ENCODE measurements at places on chromosomes 5 and 9.

DNA sequence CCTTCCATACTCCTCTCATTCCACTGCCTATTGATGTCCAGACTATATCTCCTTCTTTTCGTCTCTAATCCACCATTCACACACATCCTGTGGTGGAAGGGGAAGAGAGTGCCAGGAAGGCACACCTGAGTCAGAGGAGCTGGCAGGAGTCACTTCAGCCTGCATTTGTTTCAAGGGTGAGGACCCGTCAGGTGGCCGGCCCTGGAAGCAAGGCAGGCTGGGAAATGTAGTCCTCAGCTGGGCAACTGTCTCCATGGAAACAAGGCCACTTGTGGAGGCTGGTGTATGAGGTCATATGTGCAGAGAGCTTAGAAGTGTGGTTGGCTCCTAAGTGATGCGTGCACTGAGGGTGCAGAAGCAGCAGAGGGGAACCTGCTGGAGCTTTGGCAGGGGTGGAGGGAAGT is 278.4 kb downstream of the NSG2 start:
- DNase-seq, result no peak

DNA sequence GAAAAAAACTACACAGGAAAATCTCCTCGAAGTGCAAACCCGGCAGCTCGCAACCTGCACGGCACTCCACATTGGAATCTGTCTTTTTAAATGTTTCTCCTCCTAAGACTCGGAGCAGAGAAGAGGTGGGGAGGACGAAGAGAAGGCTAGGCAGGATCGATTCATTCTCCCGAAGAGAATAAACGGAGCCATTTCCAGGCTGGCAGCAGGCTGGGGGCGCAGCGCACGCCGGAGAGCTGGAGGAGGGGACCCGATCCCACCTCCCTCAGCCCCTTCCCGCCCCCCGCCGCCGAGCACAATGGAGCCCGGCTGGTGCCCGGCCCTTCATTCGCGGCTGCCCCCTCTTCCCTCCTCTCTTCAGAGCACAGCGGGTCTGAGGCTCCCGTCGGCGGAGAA is 628 bp downstream of the HOMER1 start:
- no peak for DNase-seq

DNA sequence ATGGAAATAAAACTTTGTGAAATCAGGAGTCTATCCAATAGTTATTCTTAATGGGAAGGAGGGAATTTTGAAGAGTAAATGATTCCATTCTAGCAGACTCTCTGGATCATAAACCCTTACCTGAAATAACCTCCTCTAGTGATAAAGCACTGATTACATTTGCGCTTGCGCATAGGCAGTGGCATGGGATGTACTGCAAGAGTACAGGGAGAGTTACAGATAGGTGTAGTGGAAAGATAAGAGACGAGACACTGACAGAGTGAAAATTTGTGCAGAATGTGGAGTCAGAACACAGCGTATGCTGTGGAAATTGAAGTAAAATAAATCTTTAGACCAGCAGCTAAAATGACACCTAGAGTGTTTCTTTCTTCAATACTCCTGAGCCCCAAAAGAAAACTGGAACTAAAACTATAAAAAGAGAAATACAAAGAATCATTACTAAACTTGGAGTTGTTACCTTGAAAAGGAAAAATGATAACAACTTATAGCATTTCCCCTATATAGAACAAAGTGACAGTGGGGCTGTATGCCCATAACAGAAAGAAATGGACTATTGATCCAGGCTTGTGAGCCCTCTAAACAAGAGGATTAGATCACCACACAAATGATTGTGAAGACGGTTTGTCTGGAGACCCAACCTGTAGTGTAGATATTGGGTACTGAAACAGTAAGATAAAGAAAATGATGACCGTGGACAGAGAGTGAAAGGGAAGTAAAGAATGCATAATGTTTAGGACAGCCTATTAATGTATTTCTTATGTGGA is 1471.2 kb upstream of the NUDT12 start:
- DNase-seq, result no peak

DNA sequence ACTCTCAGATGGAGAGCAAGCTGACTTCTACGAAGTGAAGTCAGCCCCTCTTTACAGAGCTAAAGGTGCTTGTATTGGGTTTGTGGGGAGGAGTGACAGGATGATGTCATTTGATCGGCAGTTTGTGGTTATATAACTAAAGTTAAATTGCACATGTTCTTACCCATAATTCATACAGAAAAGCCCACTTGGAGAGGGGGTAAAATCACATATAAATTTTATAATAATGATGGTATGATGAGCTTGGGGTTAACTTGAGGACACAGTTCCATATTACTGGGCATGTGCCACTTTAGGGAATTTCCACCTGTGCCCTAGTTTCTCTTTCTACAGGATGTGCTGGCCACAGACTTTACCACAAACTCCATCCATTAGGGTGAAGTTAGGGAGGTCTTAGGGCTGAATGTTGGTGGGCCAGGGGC is 1178.6 kb upstream of the CDH9 start:
- no peak for DNase-seq

GRCh38 chr9:79580055-79580454 is 8.3 kb downstream of the TLE4 start:
- DNase-seq, result no peak

GRCh38 chr9:127735530-127736185 is 564 bp upstream of the TOR2A start:
- no peak for DNase-seq

DNA sequence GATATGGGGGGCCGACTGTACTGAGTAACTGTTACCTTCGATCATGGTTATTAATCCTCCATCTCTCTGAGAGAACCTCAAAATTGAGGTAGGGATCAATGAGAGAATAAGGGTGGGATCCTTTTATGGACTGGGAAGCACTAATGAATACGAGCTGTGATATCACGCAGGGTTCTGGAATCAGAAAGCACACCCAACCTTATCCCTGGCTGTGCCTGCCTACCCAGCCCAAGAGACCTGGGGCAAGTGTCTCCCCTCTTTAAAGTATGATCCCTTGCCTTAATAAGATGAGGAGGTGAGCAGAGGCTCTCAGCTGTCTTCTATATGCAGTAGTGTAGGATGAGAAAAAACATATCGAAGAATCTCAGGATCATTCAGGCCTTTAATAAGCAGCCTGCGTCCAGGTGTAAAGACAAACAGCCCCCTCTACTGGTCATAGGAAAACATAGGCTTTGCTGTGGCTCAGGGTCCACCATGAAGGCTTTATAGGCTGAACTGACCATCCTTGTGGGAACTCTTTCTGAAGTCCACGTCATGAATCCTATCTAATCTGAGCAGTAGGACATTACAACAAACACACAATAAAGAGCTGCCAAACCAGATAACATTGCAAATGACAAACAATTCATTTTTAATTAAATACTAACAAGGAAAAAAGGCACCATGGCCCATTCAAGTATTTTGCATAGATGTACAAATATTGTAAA is 16.8 kb downstream of the NIPAL4 start:
- DNase-seq, result peak; percentile 37

DNA sequence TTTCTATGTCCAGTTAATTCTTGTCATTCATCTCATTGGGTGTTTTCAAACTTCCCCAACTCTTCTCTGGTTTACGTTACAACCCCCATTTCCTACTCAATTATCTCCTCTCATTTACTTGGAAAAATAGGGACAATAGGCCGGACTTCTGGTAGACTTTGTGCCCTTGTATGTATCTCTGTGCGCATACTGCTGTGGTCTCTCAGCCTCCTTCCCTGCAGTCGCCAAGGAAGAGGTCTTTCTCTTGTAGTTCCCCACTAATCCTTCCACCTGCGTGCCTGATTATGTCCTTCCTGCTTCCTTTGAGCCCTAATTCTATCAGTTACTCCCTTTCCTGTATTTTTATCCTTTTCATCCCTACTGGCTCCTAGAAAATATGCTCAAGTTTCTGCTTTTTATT is 176.3 kb downstream of the GDNF start:
- DNase-seq, result no peak

DNA sequence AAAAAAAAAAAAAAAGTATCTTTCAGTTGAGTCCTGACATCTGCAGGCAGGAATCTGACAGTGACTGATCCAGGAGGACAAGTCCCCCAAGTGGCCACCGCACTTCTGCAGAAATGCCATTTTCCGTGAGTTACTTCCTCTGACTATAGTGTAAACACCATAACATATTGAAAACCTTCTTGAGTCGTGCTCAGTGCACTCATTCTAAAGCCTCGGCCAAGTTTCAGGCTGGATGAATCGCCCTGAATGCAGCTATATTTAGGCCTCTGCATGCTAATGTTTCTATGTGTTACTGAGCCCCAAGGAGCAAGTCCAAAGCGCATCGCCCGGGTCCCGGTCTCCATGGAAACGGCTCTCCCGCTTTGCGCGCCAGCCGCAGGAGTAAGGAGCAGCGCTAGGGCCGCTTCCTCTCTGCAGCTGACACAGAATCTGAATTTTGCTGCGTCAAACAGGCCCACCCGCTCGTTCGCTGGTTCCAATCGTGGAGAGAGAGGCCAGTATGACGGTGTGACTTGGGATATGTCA is 335.4 kb downstream of the MSX2 start:
- no peak for DNase-seq

DNA sequence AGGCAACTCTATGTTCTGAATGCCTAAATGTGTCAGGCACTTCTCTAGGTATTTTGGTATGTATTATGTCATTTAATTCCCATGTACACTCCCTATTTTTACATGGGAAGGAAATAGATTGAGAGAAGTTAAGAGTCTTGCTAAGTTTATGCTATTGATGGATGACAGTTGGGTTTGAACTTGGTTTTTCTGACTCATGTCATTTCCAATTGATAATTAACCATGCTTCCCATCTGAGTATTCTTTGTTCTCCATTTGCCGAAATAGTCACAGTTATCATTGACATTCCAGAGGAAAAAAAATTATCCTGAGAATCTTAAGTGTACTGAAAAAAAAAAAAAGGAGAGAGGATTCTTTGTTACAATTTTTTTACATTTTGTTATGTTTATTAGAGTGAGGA is 23.1 kb upstream of the DMRTA1 start:
- no peak for DNase-seq

DNA sequence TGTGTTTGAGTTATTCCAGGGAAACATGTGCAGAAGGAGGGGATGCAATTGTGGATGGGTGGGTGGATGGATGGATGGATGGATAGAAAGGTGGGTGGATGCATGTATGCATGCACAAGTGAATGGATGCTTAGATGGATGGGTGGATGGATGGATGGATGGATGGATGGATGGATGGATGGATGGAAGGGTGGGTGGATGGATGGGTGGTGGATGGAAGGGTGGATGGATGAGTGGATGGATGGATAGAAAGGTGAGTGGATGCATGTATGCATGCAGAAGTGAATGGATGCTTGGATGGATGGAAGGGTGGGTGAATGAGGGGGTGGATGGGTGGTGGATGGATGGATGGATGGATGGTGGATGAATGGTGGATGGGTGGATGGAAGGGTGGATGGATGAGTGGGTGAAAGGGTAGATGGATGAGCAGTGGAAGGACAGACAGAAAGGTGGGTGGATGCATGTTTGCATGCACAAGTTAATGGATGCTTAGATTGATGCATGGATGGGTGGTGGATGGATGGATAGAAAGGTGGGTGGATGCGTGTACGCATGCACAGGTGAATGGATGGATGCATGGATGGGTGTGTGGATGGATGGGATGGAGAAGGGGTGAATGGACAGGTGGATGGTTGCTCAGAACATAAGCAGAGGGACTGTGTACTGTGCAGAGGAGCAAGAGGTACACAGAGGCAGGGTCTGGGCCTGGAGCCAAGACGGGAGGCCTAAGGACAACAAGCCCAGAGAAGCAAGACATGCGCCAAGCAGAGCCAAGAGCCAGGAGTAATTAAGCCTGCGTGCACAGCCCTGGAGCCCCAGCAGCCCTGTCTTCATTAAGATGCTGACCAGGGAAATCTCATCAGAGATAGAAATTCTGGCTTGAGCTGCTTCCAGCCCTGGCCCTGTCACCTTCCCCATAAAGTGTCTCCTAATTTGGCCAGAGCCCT is 84.6 kb upstream of the PPP1R26 start:
- DNase-seq, result no peak

GRCh38 chr9:113930390-113930783 is 54.3 kb downstream of the ZNF618 start:
- no peak for DNase-seq

- DNase-seq, result no peak
Observed at GRCh38 chr5:159616952-159617351, 286.7 kb upstream of the IL12B start.

- DNase-seq, result no peak
Observed at GRCh38 chr9:134221273-134222017, 57.1 kb upstream of the RNU6ATAC start.

Data from CD4-positive, alpha-beta T cell treated with Interleukin-6 at 100 ng/mL for 8 hours (primary cell).